ENCODE measurements at places on chromosomes 1 and 21. TPM values are rescaled to one million over a fixed set of nuclear protein-coding genes. Genes with fewer than 3 reads are reported as not detected.

DNA sequence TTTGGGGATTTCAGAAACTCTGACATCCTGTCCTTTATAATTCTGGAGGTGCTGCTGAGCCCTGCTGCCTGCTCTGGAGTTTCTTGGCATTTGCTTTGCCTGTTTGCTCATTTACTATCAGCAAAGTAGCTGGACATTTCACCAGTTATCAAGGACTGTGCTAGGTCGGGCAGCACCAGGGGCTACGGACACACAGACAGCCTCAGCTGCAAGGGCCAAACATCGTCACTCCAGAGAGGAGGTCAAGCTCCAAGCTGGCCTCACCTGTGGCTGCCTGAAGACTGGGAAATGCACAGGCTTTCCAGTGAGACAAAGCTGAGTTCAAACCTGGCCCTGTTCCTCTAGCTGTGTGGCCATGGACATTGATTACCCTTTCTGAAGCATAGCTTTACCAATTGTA lies 143.7 kb downstream of the LRIG2 start:
- DNase-seq, result no peak

DNA sequence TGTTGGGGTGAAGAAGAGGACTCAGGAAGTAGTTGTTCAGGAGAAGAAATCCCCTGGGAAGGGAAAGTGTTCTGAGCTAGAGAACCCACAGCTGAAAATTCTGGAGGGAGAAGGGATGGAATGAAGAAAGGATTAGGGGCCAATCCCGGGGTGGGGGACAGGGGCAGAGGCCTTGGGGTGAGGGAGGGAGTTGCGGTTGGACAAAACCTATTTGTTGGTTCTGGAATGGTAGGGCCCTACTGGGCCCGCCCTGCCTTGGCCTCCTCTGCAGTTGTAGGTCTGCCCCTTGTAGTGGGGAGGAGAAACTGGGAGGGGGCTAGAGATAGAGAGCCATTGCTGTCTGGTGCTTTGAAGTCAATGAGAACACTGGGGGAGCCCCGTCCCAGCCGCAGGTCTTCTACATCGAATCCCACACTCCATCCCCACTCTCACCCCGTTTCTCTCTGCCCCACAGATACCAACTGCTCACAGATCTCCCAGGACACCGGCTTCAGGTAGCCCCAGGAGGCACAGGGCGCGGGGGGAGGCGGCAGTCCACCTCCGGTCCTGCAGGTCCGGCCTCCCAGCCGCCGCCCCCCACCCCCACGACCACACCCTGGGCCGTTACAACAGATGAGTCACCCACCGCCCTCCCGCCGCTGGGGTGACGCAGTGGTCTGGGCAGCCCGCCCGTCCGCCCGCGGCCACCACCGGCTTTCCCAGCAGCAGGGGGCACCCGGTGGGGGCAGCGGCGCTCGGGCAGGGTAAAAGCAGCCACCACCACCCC lies 1.1 kb downstream of the TAGLN2 start:
- DNase-seq, result peak; percentile 93

- DNase-seq, result no peak
Measured at GRCh38 chr1:39898648-39899603, 2.8 kb downstream of the MYCL start.

GRCh38 chr1:233654658-233655280 lies 40.9 kb downstream of the KCNK1 start:
- DNase-seq, result no peak

DNA sequence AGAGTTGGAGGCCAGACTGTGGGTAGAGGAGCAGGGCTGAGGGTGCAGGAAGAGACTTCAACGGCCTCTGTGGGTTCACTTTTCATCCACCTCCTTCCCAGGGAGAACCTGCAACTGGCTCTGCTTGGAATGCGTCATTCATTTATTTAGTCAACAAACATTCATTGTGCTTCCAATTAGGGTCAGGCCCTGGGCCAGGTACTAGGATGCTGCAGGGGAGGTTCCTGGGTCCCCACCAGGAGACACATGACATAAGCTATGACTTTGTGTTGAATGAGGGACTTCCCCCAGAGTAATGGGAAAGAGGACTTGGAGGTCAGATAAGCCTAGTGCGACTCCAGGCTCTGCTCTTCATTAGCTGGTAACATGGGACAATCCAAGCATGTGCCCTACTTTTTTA lies 46.3 kb upstream of the RPL11 start:
- no peak for DNase-seq

MYOCOS gene
- not detected for total RNA-seq

Data from Right ventricle myocardium superior (tissue), 1 donor.